ENCODE measurements at places on chromosomes 5 and 9.

- no peak for DNase-seq
Observed at GRCh38 chr5:163790497-163790896, 285.1 kb downstream of the MAT2B start.

DNA sequence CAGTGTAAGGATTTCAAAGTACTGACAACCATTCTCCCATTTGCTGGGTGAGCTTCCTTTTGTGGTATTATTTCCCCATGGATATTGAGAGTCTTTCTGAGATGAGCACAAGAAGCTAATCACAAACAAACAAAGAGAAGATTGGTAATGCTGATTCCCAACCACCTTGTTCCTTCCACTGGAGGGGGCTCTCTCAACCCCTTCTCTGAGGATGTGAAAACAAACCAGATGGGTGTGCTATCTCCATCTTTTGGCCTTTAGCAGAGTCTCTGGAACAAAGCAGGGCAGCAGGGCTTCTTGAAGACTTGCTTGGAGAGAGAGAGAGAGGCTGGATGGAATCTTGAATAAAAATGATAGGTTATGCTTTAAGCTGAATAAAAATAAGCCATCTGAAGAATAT is 576.7 kb upstream of the ZNF462 start:
- no peak for DNase-seq

DNA sequence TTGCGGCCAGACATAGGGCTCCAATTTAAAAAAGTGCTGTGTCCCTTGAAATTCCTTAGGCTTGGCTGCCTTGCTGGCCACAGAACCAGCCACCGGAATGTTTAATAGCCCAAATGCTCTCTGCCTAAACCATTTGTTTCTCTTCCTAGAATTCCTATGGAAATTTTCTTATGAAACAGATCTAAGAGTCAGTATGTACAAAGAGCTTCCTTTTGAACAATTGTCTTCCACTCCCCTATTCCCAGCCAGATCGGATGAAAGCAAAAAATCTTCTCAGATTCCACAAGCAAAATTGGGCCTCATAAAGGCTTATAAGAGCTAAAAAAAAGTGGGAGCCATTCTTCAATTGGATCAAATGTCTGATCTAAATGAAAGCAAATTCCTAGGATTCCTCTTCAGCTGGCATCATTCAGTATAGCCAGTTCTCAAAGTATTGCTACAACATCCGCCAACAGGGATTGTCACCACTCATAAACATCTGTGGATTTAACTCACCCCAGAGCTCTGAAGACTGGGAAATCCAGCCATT is 104.3 kb downstream of the CEMIP2 start:
- no peak for DNase-seq

GRCh38 chr5:93723005-93723404 is 18.4 kb downstream of the POU5F2 start:
- no peak for DNase-seq

GRCh38 chr9:81669041-81669651 is 20.2 kb downstream of the TLE1 start:
- DNase-seq: no peak

- DNase-seq: no peak
Observed at GRCh38 chr5:179864686-179865085, 6.1 kb upstream of the MRNIP start.

DNA sequence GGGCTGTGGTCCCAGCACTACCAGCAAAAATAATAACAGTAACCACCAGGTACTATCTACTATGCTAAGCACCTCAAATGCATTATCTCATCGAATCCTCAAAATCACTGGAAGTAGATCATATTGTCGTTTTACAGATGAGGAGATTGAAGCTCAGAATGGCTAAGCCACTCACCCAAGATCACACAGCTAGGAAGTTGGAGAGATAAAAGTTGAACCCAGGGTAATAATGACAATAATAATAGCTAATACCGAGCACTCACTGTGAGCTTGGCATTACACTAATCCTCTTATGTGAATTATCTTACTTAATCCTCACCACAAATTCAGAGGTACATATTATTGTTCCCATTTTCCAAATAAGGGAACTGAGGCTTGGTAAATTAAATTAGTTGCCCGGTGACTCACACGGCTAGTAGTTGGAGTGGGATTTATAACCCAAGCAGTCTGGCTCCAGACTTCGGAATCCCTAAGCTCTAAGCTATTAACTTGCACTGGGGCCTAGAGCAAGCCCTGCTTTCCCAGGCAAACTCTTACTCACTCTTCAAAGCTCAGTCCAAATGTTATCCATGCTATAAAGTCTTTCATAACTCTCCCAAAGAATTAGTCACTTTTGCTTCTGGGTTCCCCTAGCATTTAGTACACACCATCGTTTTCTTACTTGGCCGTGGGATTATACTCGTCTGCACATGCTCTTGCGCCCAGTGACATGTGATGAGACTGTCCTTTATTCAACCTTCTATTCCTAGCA is 3.8 kb downstream of the ARSI start:
- peak; percentile 95 for DNase-seq

DNA sequence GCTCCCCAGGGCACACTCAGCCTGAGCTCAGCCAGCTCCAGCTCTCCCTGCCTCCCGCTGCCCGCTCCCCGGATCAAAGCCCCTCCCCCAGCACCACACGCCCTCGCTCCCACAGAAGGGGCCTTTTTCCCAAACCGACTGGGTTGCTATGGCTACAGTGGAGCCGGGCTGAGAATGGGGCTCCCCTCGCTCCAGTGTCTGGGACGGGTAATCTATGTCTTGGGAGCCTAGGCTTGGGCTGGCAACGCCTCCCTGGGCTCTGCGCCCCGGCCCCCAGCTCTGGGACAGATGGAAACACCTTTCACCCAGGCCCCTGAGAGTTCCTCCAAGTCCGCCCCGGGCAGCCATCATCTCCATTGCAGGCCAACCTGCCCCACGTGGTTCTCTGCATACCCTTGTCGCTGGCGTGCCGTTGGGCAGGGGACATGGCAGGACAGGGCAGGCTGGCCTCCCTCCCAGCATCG is 29.6 kb downstream of the NOTCH1 start:
- no peak for DNase-seq

DNA sequence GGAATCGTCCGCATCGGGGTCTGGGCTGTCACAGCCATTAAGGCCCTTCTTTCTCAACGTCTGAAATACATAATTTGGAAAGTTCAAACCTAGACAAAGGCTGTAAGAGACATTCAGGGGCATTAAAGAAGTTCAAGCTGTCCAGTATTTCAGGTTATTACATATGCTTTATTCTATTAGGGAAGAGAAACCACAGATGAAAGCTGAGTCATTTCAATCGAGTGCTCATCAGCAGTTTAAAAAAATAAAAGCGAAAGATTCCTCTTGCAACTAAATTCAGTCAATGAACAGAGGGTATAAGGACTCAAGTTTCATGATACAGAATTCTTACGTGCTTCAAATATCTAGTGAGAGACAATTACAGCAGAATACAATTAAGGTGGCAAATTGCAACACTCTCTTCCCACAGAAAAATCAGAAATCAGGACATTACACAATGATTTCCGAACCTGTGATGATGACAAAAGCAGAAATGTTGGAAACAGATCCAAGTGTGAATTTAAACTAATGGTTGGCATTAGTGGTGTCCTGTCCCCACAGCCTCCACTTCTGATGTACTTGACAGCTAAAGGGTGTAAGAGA is 121.6 kb downstream of the MEF2C start:
- DNase-seq: no peak
